ENCODE measurements at places on chromosomes 6 and 20.

- no peak for DNase-seq
Observed at GRCh38 chr6:105804424-105804823, 281.7 kb upstream of the PRDM1 start.

GRCh38 chr6:90078513-90079289 is 184.4 kb downstream of the GJA10 start:
- no peak for DNase-seq

GRCh38 chr6:106773996-106774629 is 144.7 kb downstream of the QRSL1 start:
- DNase-seq, result no peak

- peak; percentile 83 for DNase-seq
Observed at GRCh38 chr20:50172347-50173013, 18.1 kb upstream of the CEBPB start.

DNA sequence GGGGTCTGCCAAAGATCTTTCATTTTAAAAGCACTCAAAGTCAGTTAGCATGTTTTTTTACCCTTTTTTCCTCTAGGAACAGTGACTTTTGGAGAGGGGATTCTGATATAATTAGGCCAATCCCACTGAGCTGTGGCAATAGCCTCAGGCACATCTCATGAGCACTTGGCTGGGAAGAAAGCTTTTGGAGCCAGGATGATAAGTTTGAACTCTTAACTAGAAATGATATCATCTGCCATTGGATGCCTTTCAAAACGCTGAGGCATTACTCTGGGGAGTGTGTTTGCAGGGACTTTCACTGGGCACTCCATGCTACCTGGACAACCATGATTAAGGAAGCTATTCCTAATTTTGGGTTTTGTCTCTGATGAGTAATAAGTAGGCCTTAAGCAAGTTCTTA is 3.7 kb downstream of the SCGN start:
- DNase-seq, result no peak

- DNase-seq, result peak; percentile 64
Observed at GRCh38 chr6:27213544-27214125, 33.9 kb upstream of the PRSS16 start.
